Mucosa of descending colon (tissue), 3 donors: ENCODE measurements at places on chromosomes 6 and 20. TPM values are rescaled to one million over a fixed set of nuclear protein-coding genes. Genes with fewer than 3 reads are reported as not detected.

- no peak for DNase-seq
Measured at GRCh38 chr6:75492386-75493153, 1.0 kb downstream of the FILIP1 start.

DNA sequence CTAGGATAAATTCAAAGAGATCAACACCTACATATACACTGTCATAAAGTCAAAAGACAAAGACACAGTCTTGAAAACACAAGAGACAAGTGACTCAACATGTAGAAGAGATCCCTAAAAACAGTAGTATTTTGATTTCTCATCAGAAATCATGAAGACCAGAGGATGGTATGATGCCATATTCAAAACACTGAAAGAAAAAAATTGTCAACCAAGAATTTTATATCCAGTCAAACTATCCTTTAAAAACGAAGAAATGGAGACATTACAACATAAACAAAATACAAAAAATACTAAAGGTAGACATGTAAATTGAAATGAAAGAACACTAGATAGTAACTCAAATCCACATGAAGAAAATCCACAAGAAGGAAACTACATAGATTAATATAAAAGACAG is 27.3 kb upstream of the HBS1L start:
- no peak for DNase-seq

The BCAS1 gene
- total RNA-seq, result 101 TPM

DNA sequence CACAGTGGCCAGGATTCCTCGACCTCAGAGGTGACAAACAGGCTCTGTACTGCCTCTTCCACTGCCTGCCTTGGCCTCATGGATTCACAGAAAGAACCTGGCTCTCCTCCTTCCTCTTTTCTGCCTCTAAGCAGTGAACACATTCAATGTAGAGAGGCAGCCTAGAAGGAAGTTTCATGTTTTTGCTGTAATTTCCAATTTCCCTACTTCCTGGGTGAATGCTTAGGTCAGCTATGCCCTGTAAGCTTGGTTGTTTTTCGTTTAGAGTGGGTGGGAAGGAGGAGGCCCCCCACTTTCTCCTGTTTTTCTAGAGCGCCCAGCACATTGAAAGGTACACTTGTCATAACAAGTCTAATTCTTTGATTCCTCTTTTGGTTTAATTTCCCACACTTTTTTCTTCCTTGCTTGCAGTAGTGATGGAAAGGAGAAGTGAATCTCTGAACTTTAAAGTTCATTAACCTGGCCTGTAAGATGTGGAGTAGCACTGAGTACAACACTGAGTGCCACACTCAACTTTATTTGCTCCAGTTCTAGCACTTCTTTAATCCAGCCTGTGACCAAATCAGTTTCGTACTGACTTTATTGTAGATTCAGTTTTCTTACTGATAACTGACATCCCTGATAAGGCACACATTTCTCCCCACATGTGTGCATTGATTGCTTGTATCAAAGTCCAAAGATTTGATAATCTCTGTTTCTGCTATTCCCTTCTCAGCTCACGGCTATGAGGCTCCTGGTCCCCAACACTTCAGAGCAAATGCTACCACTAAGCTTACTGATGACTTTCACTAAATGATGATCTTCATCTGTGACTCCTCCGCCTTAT is 100.0 kb upstream of the MAN1A1 start:
- DNase-seq, result no peak

DNA sequence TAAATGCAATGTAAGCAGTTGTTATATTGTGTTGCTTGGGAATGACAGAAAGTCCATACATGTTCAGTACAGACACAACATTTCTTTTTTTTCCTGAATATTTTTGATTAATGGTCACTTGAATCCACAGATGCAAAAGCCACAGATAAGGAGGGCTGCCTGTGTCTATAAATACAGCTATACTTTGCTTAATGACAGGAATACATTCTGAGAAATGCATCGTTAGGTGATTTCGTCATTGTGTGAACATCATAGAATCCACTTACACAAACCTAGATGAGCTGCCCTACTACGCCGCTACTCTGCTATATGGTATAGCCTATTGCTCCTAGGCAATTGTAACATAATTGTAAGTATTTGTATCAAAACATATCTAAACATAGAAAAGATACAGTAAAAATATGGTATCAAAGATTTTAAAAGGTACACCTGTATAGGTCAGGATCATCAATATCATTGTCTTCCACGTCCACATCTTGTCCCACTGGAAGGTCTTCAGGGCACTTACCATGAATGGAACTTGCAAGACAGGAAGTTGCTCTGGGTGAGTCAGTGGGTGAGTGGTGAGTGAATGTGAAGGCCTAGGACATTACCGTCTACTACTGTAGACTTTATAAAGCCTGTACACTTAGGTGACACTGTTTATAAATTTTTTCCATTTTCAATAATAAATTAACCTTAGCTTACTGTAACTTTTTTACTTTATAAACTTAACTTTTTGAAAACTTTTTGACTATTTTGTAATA is 27.9 kb upstream of the POPDC3 start:
- DNase-seq, result no peak

The PPP1R3G gene
- 0.55 TPM for total RNA-seq

The C20orf141 gene
- not detected for total RNA-seq

DNA sequence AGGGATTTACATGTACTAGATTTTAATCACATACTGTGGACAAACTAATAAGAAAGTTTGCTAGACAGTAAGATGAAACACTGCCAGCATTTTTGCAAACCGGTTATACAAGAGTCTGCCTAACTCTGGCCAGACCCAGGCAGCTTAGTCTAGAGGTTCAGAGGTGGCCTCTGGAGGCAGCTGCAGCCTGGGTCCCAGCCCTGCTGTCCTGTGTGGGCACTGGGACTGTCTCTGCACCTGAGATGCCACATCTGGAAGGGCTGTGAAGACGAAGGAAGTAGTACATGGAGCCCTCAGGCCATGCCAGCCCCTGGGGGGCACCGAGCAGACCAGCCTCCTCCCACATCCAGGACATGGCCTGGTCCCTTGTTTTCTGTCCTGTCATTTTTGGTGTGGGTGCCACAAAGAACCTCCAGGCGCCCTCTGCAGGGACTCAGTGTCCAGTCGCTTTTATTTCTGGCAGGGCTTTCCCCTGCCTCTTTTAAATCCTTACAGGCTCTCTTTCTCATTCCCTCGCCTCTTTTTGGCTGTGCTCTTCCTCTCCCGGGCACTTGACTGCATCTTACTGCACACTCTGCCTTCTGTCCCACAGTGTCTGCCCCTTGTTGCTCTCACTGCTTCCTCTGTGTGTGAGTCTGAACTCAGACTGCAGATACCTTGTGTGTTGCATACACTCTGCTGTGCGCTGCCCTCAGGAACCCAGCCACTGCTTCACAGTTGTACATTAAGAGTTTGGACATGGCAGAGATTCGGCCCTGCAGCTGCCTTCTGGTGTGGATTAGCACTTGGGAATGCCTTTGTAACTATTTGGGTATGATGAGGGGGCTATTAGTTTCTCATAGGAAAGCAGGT is 216.7 kb downstream of the ZDHHC14 start:
- peak; percentile 72 for DNase-seq

- DNase-seq, result no peak
Measured at GRCh38 chr20:15789079-15789478, 784.2 kb downstream of the KIF16B start.

The RNF144B gene
- 8.7 TPM for total RNA-seq

DNA sequence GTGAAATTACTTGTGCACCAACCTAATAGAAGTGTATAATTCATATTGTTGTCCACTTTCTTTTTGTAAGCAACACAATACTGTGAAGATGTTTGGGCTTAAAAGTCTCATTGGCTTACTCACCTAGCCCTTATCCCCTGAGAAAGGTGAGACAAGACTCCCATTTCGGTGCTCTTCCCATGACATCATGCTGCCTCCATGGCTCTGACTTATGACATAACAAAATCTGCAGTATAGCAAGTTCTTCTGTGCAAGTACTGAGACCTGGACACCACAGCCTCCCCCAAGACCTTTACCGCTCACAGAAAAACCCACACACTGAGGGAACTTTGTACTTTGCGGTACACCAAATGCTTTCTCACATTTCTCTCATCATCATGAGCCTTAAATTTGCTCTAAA is 50.5 kb downstream of the HAO1 start:
- no peak for DNase-seq

The LHFPL5 gene
- total RNA-seq, result not detected

DNA sequence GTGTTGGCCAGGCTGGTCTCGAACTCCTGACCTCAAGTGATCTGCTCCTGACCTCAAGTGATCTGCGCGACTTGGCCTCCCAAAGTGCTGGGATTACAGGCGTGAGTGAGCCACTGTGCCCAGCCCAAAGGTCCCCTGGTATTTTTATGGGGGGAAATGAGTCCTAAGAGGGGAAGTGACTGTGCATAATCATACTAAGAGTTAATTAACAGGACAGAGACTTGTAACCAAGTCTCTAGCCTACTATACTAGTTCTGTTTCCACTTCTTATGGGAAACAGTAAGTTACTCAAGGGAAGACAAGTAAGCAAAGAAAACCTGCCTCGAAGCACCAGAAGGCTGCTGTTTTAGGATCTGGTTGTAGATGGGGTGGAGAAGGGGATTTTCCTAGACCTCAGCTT is 27.9 kb downstream of the TCF15 start:
- DNase-seq, result no peak

DNA sequence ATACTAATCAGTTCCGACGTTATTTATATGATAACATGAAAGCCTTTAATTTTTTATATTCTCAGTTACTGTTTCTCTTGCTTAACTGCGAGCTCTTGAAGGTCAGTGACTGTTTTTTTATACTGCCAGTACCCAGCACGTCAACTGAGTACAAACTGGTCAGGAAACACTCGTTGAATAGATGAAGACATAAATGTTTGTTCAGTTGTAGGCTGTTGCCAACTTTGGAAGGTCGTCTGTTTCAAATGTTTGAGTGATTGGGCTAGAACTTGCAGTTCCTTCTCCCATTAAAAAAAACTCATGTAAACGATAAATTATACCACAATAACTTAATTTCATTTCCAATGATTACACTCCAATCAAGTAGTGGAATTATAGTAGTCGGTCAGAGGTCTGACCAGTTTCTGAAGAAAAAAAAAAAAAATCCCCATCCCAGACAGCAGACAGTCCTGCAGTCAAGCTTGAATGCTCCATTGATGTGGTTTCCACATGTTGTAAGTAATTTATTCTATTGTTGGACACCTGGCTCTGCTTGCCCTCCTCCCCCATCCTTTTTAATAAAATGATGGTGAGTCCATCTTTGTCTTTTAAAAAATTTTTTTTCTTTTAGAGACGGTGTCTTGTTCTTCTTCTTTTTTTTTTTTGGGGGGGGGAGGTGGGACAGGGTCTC is 81.1 kb downstream of the SASH1 start:
- no peak for DNase-seq

The FLRT3 gene
- total RNA-seq, result 8.6 TPM

The TFAP2A gene
- 0.09 TPM for total RNA-seq

DNA sequence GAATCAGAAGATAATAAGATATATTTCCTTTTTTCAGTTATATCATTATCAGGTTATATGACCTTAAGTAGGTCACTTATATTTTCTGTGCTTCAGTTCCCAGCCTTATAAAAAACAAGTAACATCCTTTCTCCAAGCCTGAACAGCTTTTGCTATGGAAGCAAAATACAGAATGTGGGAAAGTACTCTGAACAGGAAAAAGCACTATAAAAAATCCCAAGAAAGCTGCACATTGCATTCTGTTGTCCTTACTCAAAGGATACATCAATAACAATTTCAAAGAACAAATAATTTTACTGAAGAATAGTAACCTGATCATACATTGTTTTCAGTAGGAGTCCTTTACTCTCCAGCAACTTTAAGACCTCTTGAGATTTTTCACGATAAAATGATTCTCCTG is 56.4 kb downstream of the SLC35A1 start:
- DNase-seq, result no peak

DNA sequence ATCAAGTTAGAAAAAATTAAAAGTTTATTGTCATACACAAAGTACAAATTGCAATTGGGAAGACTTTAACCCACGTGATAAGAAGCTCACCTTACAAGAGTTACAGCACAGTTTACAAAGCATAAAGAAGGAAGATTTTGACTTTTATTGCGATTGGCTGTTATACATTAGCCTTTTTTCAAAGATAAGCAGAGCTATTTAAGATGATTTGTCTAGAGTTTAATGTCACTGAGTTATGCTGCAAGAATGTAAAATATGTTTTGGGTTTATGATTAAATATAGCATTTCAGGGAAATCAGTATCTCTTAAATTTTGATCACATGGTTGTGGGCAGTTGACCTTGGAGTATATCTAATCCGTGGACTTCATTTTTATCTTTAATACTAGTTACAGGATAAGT is 664.2 kb upstream of the PTCHD4 start:
- no peak for DNase-seq

- DNase-seq, result no peak
Measured at GRCh38 chr6:5425267-5425666, 164.0 kb downstream of the FARS2 start.

- no peak for DNase-seq
Measured at GRCh38 chr20:18545566-18545965, 21.7 kb upstream of the SMIM26 start.

- no peak for DNase-seq
Measured at GRCh38 chr6:26431258-26432172, 8.8 kb upstream of the BTN3A3 start.

DNA sequence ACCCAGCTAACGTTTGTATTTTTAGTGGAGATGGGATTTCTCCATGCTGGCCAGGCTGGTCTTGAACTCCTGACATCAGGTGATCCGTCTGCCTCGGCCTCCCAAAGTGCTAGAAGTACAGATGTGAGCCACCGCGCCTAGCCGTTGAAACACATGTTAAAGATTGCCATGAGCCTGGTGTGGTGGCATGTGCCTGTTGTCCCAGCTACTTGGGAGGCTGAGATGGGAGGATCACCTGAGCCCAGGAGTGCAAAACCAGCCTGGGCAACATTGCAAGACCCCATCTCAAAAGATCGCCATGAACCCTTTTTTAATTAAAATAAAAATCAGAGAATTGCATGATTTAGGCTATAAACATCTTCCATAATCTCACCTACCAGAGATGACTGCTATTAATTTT is 2.7 kb downstream of the EFCAB8 start:
- no peak for DNase-seq

DNA sequence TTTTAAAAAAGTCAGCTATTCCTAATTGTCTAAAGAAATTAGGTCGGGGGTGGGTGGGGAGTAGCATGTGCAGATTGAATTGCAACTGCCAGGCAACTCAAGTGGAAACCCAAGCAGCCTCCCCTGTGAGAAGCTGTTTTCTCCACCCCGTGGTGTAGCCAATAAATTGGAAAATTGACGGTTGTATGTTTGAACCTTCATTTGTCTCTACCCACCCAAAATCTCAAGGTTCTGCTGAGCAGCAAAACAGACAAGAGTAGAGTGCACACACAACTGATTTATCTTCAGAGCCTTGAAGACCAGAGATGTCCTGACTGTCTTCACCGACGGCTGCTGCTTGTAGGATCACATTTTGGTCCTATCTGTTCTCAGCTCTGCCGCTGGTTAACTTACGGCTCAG is 88.5 kb downstream of the DTD1 start:
- DNase-seq, result no peak

The BMP6 gene
- total RNA-seq, result 0.98 TPM

DNA sequence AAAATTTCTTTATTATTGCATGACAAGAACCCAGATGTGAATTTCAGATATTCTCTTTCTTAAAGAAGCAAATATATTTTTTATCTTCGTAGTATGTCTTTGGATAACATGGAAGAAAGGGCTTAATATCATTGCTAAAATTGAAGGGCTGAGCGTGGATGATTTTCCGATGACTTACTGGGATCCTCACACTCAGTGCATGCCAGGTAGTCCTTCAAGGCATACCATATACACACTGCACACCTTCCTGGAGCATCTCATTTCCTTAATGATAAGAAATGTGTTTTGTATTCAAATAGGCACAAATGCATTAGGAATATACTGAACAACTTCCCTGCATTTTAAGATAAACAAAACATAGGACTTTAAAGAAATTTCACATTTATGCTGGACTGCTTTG is 193.9 kb upstream of the MAP3K7 start:
- DNase-seq, result no peak
